T-cell (primary cell): ENCODE measurements at places on chromosomes 12 and 14.

DNA sequence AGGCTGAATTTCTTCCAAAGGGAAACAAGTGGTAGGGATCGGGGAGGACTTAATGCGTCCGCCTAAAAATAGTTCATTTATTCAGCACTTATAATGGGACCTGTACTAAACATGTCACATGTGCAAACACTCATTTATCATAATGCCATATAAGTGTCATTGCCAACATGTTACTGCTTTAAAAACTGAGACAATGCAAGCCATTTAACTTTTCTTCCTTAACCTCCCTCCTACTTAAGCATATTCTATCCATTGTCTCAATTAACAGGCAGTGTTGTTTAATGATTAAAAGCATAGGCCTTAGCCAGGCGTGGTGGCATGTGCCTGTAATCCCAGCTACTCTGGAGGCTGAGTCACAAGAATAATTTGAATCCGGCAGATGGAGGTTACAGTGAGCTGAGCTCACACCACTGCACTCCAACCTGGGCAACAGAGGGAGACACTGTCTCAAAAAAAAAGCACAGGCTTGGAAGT, 13.5 kb upstream of the SCFD1 start:
- DNase-seq, result no peak

- DNase-seq, result no peak
Measured at GRCh38 chr12:108369736-108370396, 30.8 kb upstream of the CMKLR1 start.

DNA sequence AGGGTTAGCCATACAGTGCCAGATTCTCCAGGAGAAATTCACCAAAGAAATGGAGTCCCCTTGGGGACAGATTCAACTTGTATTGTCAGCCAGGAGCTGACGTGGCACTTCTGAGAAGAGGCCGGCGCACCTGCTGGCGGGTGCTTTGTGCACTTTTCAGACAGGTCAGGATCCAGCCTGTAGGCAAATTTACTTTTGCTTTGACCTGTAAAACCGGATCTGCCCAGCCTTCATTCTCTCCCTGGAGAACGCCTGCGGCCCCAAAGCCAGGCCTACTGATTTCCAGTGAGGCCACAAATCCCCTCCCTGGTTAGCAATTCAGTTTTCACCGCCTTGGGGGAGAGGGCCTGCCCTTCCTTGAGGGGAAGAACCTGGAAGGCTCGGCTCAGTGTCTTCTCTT, 17.4 kb downstream of the P2RX4 start:
- DNase-seq, result no peak

GRCh38 chr12:54590978-54591591, 2.6 kb upstream of the PPP1R1A start:
- no peak for DNase-seq

GRCh38 chr14:26170885-26171284, 426.9 kb downstream of the NOVA1 start:
- DNase-seq, result no peak

DNA sequence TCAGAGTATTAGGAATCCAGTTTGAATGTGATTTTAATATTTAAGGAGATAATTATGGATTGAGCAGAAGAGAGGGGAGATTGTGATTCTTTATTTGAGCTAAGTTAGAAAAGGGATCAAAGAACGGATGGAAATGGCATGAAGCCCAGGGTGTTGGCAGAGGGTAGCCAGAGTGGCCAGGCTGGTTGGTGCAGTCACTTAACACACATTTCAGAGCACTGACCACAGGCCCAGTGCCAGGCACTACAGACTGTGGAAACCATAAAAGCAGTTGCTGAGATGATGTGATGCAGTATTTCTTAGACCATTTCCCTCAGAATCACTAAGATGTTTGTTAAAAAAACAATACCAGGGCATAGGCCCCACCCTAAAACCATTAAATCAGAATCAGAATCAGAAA, 167.7 kb upstream of the AMIGO2 start:
- DNase-seq, result no peak

DNA sequence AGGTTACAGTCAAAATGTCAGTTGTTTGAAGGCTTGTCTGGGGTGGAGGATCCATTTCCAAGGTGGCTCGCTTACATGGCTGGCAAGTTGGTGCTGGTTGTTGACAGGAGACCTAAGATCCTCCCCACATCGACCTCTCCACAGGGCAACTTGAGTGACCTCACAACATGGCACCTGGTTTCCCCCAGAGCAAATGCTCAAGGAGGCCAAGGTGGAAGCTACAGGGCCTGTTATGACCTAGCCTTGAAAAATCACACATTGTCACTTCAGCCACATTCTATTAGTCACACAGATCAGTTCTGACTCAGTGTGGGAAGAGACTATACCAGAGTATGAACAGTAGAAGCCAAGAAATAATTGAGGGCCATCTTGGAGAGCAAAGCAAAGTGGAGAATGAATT, 11.3 kb upstream of the GNG2 start:
- peak; percentile 9 for DNase-seq

- DNase-seq, result no peak
Measured at GRCh38 chr14:34835312-34835711, 39.8 kb downstream of the BAZ1A start.

- DNase-seq, result no peak
Measured at GRCh38 chr12:108606492-108606891, 8.6 kb upstream of the TMEM119 start.

GRCh38 chr12:55797068-55797467, 20.5 kb downstream of the SARNP start:
- DNase-seq, result no peak

GRCh38 chr12:58481811-58482210, 438.5 kb downstream of the LRIG3 start:
- DNase-seq, result no peak

DNA sequence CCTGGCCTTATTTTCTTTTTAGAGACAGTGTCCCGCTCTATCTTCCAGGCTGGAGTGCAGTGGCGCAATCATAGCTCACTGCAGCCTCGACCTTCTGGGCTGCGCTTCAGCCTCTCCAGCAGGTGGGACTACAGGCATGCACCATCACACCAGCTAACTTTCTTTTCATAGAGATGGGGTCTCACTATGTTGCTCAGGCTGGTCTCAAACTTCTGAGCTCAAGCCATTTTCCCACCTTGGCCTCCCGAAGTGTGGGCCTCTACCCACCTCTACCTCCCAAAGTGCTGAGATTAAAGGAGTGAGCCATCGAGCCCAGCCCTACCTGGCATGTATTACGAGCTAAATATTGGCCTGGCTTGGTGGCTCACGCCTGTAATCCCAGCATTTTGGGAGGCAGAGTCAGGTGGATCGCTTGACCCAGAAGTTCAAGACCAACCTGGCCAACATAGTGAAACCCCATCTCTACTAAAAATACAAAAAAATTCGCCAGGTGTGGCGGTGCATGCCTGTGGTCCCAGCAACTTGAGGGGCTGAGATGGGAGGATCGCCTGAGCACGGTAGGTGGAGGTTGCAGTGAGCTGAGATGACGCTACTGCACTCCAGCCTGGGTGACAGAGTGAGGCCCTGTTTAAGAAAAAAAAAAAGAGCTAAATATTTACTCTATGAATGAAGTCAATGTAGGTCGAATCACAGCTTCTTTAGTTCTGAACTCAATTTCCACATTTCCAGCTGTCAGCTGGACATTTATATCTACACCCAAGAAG, 7.6 kb upstream of the RILPL1 start:
- DNase-seq, result no peak

GRCh38 chr12:130701402-130701744, 14.7 kb downstream of the RIMBP2 start:
- no peak for DNase-seq

DNA sequence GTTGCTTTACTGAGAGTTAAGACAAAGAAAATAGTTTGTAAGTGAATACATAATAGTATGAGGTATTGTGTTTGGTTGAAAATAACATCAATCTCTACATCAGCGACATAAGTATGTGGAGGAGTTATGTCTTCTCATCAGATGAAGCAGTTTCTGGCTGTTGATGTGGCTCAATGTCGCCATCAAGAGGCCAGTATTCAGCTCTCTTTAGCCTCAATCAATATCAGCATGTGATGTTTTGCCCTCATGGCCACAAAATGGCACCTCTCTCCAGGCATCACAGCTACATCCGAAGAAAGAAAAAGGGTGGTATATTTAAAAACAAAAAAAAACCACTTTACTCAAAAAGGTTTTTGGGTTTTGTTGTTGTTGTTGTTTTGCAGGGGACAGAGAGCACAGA, 302.3 kb upstream of the TMEM132C start:
- DNase-seq, result no peak

- DNase-seq, result no peak
Measured at GRCh38 chr12:127038152-127038551, 1228.8 kb upstream of the TMEM132C start.

DNA sequence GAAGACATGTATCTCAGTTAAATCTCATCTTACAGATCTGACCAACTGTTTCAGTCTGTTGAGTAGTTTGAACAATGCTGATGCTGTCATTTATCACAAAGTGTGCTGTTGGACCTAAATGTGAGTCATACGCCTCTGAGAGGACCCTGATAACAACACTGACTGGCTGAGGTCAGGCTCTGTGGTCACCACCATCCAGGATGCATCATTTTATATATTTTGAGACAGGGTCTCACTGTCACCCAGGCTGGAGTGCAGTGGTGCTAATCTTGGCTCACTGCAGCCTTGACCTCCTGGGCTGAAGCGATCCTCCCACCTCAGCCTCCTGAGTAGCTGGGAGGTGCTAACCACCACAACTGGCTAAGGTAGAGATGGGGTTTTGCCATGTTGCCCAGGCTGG, 181.0 kb upstream of the RGS6 start:
- no peak for DNase-seq

GRCh38 chr14:53144244-53144643, 8.9 kb downstream of the DDHD1 start:
- no peak for DNase-seq

DNA sequence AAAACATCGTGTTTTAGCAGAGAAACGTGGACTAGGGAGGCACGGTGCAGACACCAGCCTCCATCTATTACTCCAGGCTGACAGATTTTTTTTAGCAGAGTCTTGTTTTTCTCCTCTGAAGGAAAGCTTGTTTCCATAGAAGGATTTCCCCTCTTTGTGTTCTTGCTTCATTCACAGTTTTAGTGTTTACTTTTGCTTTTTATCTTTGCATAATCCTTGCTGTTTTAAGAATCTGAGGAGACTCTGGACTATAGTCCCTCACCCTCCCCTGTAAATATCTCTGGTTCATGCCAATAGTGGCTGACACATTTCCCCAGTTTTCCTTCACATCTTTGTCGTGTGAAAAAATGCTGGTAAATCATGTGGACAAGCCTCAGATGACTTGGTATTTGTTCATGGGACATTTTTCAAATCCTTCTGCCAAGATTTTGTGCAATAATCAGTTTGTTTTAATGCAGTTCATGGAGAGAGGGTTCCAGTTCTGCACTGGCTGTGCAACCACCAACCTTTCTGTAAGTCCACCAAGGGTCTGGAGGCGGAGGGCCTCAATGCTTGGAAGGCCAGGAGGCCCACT, 39.9 kb upstream of the TMCC3 start:
- DNase-seq, result no peak

GRCh38 chr14:21264025-21264801, 5.0 kb downstream of the HNRNPC start:
- no peak for DNase-seq

- no peak for DNase-seq
Measured at GRCh38 chr12:89069431-89069830, 282.9 kb downstream of the DUSP6 start.

DNA sequence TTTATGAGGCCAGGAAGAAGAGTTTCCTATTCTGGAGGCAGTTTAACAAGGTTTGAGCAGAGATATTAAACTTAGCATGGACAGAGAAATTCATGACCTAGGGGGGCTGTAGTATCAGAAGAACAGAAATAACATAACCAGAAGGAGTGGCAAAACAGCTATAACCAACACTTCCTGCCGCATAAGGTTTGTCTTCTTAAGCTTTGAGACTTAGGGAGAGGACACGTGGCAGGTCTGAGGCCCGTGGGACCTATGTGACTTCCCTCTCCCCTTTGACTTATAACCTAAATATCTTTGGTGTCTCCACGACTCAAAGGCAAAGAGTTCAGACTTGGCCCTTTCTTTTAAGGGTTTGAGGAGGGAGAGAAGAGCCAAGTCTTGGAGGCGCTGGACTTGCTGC, 119.1 kb upstream of the PZP start:
- DNase-seq, result no peak

- DNase-seq, result no peak
Measured at GRCh38 chr14:105846312-105846711, 319.9 kb downstream of the TMEM121 start.

GRCh38 chr12:56205445-56205844, 16.2 kb upstream of the SMARCC2 start:
- DNase-seq, result no peak

- DNase-seq, result no peak
Measured at GRCh38 chr12:44654646-44655639, 221.2 kb downstream of the NELL2 start.

DNA sequence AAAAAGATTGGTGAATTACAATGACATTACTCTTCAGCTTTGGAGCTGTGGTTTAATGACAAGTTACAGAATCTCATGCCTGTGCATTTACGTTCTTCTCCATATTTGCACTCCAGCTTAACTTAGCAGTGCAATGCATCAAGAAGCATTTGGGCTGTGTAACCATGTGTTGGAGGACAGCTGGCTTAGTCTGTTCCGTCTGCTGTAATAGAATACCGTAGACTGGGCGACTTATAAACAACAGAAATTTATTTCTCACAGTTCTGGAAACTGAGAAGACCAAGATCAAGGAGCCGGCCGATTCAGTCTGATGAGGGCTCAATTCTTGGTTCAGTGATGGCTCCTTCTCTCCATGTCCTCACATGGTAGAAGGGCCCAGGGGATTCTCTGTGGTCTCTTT, 943.5 kb downstream of the BCL11B start:
- no peak for DNase-seq

DNA sequence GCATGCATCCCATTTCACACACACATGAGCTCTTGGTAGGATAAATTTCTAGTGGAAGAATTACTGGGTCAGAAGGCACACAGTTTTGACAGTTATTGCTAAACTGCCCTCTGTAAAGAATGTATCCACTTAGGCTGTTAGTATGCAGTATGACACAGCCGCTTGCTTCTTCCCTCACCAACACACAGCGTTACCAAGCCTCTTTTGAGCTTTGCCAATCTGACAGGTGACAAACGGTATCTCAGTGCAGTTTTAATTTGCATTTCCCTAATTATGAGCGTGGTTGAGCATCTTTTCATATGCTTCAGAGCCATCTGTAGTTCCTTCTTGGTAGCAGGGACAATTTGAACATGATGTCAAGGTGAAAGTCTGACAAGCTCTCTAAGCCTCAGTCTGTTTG, 42.9 kb downstream of the HRK start:
- no peak for DNase-seq

DNA sequence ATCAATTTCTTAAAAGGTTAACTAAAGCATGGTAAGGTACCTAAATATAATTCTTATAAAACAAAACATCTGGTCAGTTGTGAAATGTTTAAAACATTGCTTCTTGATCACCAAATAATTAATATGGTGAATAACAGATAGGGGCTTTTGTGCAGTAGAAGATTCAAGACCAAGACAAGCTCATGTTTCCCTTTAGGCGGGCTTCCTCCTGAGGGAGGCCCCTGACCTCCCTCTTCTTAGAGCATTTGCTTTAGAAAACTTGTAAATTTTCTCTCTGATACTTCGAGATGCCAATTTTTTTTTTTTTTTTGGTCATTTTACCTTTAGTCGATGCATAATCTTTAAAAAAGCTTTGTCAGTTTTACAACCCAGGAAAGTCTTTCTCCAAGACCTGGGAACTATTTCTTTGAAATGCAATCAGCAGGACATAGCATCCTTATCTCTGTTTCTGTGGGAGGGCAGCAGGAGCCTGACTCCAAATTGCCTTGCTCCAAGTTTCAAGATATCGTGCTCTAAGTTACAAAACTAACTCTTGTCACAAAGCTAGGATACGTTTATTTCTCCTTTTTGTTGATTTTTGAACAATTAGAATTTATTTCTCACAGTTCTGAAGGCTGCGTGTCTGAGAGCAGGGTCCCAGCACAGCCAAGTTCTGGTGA, 66.6 kb upstream of the BICD1 start:
- DNase-seq, result no peak
